Hair follicular keratinocyte (primary cell): ENCODE measurements at places on chromosomes 12 and 14. TPM values are rescaled to one million over a fixed set of nuclear protein-coding genes. Genes with fewer than 3 reads are reported as not detected.

The CD9 gene
- 380 and 535 TPM in 2 replicates for total RNA-seq

The SELPLG gene
- 0.08 and 0.46 TPM in 2 replicates for total RNA-seq

The NID2 gene
- 0.23 and 1.6 TPM in 2 replicates for total RNA-seq

The SLC10A1 gene
- total RNA-seq, result not detected in 2 replicates

The BCL2L14 gene
- not detected in 2 replicates for total RNA-seq

The DAO gene
- not detected in 2 replicates for total RNA-seq

The ISM2 gene
- 0.11 TPM in 1 of 2 replicates, not detected in the other for total RNA-seq

The SLC39A5 gene
- not detected in 2 replicates for total RNA-seq

The NOP9 gene
- 13.9 and 18.4 TPM in 2 replicates for total RNA-seq

The ENDOU gene
- 0.04 TPM in 1 of 2 replicates, not detected in the other for total RNA-seq
